ENCODE measurements at places on chromosomes 2 and 18.

DNA sequence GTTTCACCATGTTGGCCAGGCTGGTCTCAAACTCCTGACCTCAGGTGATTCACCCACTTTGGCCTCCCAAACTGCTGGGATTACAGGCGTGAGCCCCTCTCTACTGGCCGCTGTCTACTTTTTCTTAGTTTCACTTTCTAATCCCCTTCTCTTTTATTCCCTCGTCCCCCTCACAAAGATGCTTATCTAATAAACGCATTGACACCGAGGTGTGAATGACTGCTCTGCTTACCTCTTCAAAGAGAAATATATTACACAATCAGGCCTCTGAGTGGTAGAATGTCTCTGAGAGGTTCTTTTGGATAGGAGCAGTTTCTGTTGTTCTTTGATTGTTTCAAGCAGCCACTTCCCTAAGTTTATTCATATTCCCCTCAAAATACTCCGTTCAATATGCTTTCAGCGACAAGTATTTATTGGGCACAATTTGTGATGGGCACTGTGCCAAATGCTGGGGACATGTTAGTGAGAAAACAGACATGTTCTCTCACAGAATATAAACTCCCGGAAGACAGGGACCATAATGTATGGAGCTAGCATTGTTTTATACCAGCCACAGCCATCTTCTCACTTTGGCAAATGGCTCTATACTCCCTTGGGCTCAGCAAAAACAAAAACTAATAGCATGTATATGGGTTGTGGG is 34.7 kb upstream of the RAPH1 start:
- DNase-seq: no peak
- no peak overlapping the region for H3K4me3 ChIP-seq
- H3K27me3 ChIP-seq: peaks cover 2% of the 10 kb centered on the region
- H3K27ac ChIP-seq: no peak overlapping the region

- no peaks in the 10 kb centered on the region for H3K36me3 ChIP-seq
- H3K4me1 ChIP-seq: peaks cover 2% of the 10 kb centered on the region
- no peak for DNase-seq
- H3K4me3 ChIP-seq: no peak overlapping the region
- H3K27me3 ChIP-seq: peaks cover 12% of the 10 kb centered on the region
- no peak overlapping the region for H3K27ac ChIP-seq
Measured at GRCh38 chr2:33673937-33674336, 74.8 kb upstream of the FAM98A start.

DNA sequence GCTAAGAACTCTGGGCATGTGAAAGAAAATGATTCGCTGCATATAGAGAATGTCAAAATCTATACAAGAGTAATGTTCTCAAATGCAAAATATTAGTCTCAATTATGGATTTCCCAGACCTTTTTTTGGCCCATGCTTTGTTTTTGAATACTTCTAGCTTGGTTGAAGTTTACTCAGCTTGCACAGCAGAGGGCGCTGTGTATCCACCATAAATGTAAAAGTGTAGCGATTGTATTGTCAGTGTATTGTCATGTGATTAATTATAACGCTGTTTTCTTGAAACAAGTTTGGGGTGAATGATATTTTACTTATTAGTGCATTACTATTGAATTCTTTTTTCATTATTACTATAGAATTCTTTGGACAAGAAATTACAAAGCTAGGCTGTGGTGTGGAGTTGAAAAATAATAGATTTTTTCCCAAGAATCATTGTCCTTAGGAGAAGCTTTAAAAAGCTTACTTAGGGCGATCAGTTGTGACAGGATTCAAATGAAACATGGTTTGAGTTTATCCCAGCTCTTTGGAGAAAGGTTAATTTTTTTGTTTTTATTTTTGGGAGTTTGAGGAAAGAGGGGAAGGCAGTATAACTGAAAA is 98.3 kb downstream of the PIK3C3 start:
- H3K27ac ChIP-seq: peak overlapping the region; percentile 9
- H3K27me3 ChIP-seq: no peaks in the 10 kb centered on the region
- DNase-seq: no peak
- peaks cover 14% of the 10 kb centered on the region for H3K36me3 ChIP-seq

- no peak overlapping the region for H3K27ac ChIP-seq
- H3K4me3 ChIP-seq: no peak overlapping the region
- no peak for DNase-seq
- H3K4me1 ChIP-seq: peaks cover 34% of the 10 kb centered on the region
Measured at GRCh38 chr2:98460573-98461497, 16.2 kb downstream of the INPP4A start.

DNA sequence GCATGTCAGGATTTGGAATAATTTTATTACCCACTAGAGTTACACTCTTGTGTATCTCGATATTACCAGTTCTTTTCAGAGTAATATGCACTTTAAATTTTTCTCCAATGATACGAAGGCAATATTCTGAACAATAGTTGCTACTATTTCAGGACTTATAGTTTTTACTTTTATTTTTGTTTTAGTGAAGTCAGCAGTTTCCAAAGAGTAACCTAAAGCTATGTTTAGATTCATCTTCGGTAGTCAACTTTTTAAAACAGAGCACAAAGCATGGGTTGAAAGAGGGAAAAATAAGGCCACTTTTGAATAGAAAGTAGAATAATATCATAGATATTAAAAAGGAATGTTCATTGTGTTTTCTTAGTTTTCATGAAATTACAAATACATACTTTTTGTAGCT is 532.7 kb downstream of the CPS1 start:
- H3K4me1 ChIP-seq: no peaks in the 10 kb centered on the region
- H3K4me3 ChIP-seq: no peak overlapping the region
- H3K36me3 ChIP-seq: no peaks in the 10 kb centered on the region
- no peak for DNase-seq
- peaks cover 4% of the 10 kb centered on the region for H3K27me3 ChIP-seq

DNA sequence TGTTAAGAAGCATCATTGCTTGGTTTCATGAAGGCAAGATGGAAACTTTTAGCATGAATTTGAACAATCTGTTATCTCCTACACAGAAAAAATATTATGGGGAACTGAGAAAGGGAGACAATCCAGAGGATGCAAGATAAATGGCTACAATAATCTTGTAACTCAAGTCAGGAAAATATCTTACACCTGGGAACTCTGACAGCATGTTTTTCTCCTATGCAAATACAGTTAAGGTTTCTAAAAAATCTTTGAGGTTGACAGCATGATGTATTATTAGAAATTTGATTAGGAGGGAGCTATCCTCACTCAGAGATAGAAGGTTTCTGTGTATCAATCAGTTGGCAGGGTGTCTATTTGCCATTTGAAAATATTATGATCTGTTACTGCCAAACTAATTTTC is 75.6 kb downstream of the GPD2 start:
- peaks cover 11% of the 10 kb centered on the region for H3K4me1 ChIP-seq
- no peak for DNase-seq
- H3K36me3 ChIP-seq: peaks cover 16% of the 10 kb centered on the region
- H3K27me3 ChIP-seq: no peaks in the 10 kb centered on the region

GRCh38 chr2:19911808-19912509 is 10.2 kb upstream of the TTC32 start:
- no peaks in the 10 kb centered on the region for H3K27me3 ChIP-seq
- H3K36me3 ChIP-seq: peaks cover 4% of the 10 kb centered on the region
- H3K27ac ChIP-seq: peak overlapping the region; percentile 86
- H3K4me1 ChIP-seq: peaks cover 26% of the 10 kb centered on the region
- no peak overlapping the region for H3K4me3 ChIP-seq

DNA sequence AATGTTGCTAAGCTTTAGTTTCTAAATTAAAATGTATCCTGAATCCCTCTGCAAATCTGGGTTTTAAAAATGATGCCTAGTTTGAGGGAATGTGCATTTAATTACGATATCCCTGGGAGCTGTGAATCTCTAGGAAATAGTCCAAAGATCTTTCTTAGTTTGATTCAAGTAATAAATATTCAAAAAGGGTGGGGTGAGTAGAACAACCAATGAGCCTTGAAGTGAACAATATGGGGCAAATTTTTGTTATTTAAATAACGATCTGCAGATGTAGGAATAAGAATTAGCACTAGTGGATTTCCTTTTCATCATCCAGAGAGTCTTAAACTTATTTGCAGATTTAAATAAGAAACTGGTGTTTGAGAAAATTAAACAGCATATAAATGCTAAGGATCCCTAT is 106.3 kb downstream of the ACVR1 start:
- H3K4me1 ChIP-seq: no peaks in the 10 kb centered on the region
- H3K4me3 ChIP-seq: no peak overlapping the region
- DNase-seq: no peak
- H3K27me3 ChIP-seq: no peaks in the 10 kb centered on the region

DNA sequence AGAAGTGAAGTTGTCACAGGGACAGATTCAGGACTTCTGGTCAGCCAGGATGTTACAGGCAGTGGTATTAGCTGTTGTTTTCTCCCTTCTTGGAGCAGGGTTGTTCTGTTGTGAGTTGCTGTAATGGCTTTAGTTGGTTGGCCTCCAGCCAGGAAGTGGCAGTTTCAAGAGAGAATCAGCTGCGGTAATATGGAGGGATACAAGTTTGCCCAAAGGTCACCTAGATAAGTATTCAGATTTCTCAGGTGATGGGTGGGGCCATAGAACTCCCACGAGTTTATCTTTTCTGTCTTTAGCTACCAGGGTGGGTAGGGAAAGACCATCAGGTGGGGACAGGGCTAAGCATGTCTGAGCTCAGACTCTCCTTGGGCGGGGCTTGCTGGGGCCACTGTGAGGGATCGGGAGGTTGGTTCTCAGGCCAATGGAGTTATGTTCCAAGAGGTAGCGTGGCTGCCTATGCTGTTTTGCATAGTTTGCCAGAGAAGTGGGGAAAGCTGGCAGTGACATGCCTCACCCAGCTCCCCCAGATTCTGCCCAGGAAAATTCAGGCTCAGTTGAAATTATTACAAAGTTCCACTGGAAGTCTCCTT is 640.4 kb upstream of the CHAC2 start:
- H3K27ac ChIP-seq: no peak overlapping the region
- H3K36me3 ChIP-seq: peaks cover 1% of the 10 kb centered on the region
- H3K4me3 ChIP-seq: no peak overlapping the region
- DNase-seq: peak; percentile 58
- peaks cover 47% of the 10 kb centered on the region for H3K27me3 ChIP-seq

DNA sequence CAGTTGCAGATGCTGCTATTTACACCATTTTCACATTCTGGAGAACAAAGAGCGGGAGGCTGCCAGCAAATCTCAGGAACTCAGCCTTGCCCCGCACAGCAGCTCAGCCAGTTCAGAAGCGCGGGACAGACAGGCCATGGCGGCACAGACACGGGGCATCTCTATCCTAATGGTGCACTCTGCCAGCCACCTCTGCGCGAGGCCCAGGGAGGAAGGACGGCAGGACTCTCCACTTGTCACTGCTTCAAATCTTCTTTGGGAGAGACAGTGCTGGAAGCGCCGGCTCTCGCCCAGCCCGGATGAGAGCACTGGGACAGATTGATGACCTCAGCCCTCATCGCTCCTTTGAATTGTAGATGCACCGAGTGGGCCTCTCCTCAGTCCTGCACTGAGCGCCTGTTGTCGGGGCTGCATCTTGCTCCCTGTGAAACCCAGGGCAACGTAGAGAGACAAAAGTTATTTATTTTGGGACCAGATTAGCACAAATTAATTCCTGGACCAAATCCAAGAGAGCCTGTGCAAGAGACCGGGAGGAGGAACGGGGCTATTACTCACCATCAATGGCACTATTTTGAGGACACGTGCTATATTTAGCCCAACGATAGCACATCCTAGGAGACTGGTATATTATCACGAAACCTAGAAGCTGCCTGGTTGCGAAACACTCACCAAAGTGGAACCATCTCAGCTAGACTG is 211.4 kb upstream of the SMIM21 start:
- H3K4me3 ChIP-seq: peak overlapping the region; percentile 69
- H3K4me1 ChIP-seq: peaks cover 18% of the 10 kb centered on the region
- peak overlapping the region; percentile 81 for H3K27ac ChIP-seq
- H3K36me3 ChIP-seq: no peaks in the 10 kb centered on the region
- DNase-seq: no peak

GRCh38 chr2:120791962-120792297 is 56.3 kb downstream of the GLI2 start:
- peaks cover 2% of the 10 kb centered on the region for H3K36me3 ChIP-seq
- H3K27ac ChIP-seq: no peak overlapping the region
- H3K27me3 ChIP-seq: no peaks in the 10 kb centered on the region

DNA sequence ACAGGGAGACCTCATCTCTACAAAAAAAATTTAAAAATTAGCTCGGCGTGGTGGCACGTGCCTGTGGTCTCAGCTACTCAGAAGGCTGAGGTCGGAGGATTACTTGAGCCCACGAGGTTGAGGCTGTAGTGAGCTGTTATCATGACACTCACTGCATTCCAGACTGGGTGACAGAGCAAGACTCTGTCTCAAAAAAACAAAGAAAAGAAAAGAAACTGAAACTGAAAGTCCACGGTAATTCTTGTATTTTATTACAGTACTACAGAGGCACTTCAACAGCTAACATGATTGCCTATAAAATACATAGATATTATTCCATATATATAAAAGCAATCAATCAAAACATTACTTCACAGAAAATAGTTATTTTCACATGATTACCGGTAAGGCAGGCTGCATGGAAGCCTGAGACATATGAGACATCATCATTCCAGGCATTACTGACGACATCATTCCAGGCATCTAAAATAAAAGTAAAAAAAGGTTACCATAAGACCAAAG is 23.1 kb downstream of the PRPF40A start:
- peak overlapping the region; percentile 74 for H3K4me3 ChIP-seq
- H3K27ac ChIP-seq: peak overlapping the region; percentile 99
- peaks cover 2% of the 10 kb centered on the region for H3K36me3 ChIP-seq
- no peaks in the 10 kb centered on the region for H3K27me3 ChIP-seq

GRCh38 chr2:222731201-222731621 is 59.8 kb downstream of the MOGAT1 start:
- no peak overlapping the region for H3K27ac ChIP-seq
- no peak for DNase-seq
- peaks cover 62% of the 10 kb centered on the region for H3K4me1 ChIP-seq
- no peak overlapping the region for H3K4me3 ChIP-seq
- H3K36me3 ChIP-seq: no peaks in the 10 kb centered on the region
- no peaks in the 10 kb centered on the region for H3K27me3 ChIP-seq

DNA sequence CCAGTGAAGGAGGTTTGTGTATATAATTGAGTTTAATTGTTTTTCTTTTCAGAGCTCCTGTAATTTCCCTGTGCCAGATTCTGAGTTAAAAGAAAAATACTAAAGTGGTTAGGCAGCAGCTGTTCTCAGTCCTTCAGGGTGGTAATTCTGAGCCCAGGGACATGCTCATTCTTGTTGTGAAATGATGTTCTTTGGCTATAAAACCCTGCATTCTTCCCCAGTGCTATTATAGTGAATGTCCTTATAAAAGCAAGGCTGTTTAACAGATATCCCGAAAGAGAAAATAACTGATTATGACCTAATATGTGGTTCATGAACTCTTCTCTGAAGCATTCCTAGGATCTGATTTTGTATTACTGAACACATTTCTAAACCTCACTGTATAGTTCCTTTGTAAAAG is 34.0 kb downstream of the ADAM23 start:
- peak overlapping the region; percentile 14 for H3K27ac ChIP-seq
- H3K4me3 ChIP-seq: no peak overlapping the region
- no peak for DNase-seq

GRCh38 chr2:20452551-20452950 is 5.7 kb downstream of the RHOB start:
- H3K27ac ChIP-seq: no peak overlapping the region
- no peak for DNase-seq
- no peaks in the 10 kb centered on the region for H3K27me3 ChIP-seq
- H3K36me3 ChIP-seq: peaks cover 18% of the 10 kb centered on the region
- no peak overlapping the region for H3K4me3 ChIP-seq
